Aorta (tissue), 5 donors: ENCODE measurements at places on chromosomes 7 and 10. TPM values are rescaled to one million over a fixed set of nuclear protein-coding genes. Genes with fewer than 3 reads are reported as not detected.

- no peak overlapping the region for H3K4me3 ChIP-seq
- H3K27me3 ChIP-seq = no peaks in the 10 kb centered on the region
- no peaks in the 10 kb centered on the region for H3K4me1 ChIP-seq
- no peak for DNase-seq
These were observed 52.9 kb downstream of the ELMO1 start for GRCh38 chr7:37395618-37396259.

- DNase-seq = no peak
- no peak overlapping the region for H3K27ac ChIP-seq
- no peaks in the 10 kb centered on the region for H3K27me3 ChIP-seq
- no peak overlapping the region for H3K4me3 ChIP-seq
- H3K36me3 ChIP-seq = no peaks in the 10 kb centered on the region
These were observed 60.5 kb upstream of the AGBL3 start for GRCh38 chr7:134925766-134926165.

GRCh38 chr10:29621161-29621560 lies 13.6 kb downstream of the SVIL start:
- peaks cover 10% of the 10 kb centered on the region for H3K4me1 ChIP-seq
- H3K27ac ChIP-seq = peak overlapping the region; percentile 26
- no peak for DNase-seq
- no peaks in the 10 kb centered on the region for H3K27me3 ChIP-seq
- H3K36me3 ChIP-seq = no peaks in the 10 kb centered on the region

DNA sequence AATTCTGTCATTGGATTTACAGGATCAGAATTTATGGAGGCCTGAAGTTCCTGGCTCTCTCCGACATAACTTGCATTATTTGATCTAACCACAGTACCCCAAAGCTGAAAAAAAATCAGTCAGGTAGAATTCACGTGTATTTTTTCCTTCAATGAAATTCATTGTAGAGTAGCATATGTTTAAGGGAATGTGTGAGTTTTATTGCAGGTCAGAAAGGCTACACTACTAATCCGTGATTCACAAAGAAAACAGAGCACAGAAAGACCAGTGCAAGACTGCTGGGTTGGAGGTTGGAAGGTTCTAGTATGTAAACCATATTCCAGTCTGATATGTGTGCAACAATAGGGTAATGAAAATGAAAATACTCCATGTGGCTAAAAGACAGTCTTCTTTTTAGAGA lies 247.0 kb upstream of the FERD3L start:
- H3K4me1 ChIP-seq = no peaks in the 10 kb centered on the region
- H3K27ac ChIP-seq = no peak overlapping the region
- H3K27me3 ChIP-seq = no peaks in the 10 kb centered on the region
- no peak overlapping the region for H3K4me3 ChIP-seq
- H3K36me3 ChIP-seq = no peaks in the 10 kb centered on the region

Gene RBM28
- 5.0 TPM for polyA plus RNA-seq

DNA sequence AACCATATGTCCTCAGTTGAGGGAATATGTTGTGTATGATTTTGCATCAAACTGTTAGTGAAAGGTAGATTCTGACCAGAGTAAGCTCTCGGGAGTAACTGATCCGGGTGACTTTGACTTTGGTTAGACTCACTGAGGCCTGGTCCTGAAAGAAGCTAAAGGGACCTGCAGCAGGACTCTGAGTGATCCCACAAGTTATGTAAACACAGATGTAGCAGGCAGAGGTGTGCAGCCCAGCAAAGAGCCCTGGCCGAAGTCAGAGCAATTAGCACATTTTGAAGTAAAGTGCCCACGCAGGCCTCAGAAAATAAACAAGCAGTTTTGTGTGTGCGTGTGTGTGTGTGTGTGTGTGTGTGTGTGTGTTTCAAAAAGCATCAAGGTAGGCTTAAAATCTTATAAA lies 245.6 kb upstream of the FERD3L start:
- no peak overlapping the region for H3K27ac ChIP-seq
- no peaks in the 10 kb centered on the region for H3K27me3 ChIP-seq
- no peak for DNase-seq
- no peak overlapping the region for H3K4me3 ChIP-seq
- H3K4me1 ChIP-seq = no peaks in the 10 kb centered on the region

DNA sequence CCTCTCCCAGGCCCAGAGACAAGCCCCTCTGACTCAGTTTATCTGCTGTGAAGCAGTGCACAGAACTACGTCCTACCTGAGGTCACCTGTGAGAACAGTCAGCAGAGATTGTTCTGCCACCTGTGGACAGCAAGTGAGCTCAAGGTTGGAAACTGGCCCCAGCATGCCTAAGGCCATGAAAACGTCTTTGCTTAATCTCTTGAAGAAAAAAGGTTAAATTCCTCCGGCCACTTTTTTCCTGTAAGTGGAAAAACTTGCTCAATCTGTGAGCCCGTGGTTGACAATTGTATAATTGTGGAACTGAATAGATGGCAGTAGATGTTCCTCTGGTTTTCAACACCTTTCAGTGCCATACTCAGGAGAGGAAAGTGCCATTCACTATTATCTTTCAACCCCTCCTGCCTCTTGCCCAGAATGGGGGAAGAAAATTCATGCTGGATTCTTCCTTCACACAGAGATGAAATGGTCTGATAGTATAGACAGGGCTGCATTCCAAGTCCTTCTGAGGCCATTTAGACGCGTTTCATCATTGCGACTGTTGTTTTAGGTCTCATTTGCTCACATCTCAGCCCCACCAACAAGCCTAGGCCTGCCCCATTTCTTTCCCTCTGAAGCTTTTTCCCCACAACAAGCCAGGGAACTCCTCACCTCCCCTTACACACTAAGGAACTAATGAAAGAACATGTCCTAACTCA lies 292.9 kb downstream of the FZD1 start:
- no peaks in the 10 kb centered on the region for H3K27me3 ChIP-seq
- no peaks in the 10 kb centered on the region for H3K4me1 ChIP-seq
- H3K27ac ChIP-seq = no peak overlapping the region
- H3K36me3 ChIP-seq = no peaks in the 10 kb centered on the region
- no peak overlapping the region for H3K4me3 ChIP-seq
- no peak for DNase-seq

GRCh38 chr7:77393261-77393660 lies 22.9 kb downstream of the GSAP start:
- no peaks in the 10 kb centered on the region for H3K4me1 ChIP-seq
- DNase-seq = no peak
- H3K27ac ChIP-seq = no peak overlapping the region
- H3K36me3 ChIP-seq = peaks cover 5% of the 10 kb centered on the region
- no peaks in the 10 kb centered on the region for H3K27me3 ChIP-seq

Gene AQP1
- polyA plus RNA-seq = 962 TPM

Gene PSTK
- 0.88 TPM for polyA plus RNA-seq

GRCh38 chr10:98446151-98446660 lies 529 bp downstream of the HPS1 start:
- H3K4me3 ChIP-seq = peak overlapping the region; percentile 94
- no peaks in the 10 kb centered on the region for H3K4me1 ChIP-seq
- peak overlapping the region; percentile 77 for H3K27ac ChIP-seq

DNA sequence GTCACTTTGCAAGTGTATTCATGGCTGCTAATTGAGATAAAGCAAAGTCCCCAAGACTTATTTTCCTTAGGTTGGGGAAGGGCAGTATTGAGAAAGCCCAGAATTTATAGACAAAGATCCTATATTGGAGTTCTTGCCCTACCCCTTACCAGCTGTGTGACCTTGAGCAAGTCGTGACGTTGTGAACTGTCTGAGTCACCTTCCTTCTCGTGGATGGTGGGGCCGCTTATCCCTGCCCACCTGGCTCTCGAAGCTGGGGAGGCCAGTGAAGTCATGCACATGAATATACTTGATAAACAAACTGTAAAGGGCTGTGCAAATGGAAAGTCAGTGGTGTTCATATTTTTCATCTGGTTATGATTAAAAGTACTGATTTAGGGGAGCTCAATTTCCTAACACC lies 127.4 kb downstream of the TACC2 start:
- no peaks in the 10 kb centered on the region for H3K27me3 ChIP-seq
- H3K4me1 ChIP-seq = no peaks in the 10 kb centered on the region
- H3K4me3 ChIP-seq = no peak overlapping the region
- H3K27ac ChIP-seq = no peak overlapping the region

DNA sequence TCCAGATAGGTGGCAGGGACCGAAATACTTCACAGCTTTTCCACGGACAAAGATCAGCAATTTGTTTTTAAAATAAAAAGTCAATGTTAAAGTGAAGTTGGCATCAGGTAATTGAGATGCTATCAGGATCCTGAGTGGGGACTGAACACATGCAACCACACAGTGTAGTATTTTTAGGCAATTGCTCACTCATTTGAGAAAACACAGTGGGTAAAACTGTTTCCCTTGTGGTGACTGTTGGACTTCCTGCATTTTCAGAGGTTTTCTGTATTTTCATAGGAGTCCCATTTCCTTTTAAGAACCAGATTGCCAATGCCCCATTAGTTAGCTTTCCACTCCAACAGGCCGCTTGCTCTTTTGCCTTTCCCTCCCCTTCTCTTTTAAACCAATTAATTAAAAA lies 159.5 kb upstream of the ZNF32 start:
- H3K27me3 ChIP-seq = no peaks in the 10 kb centered on the region
- peak overlapping the region; percentile 90 for H3K27ac ChIP-seq
- no peaks in the 10 kb centered on the region for H3K36me3 ChIP-seq

Gene TMEM176B
- polyA plus RNA-seq = 6.5 TPM

Gene C7orf33
- not detected for polyA plus RNA-seq

Gene A1CF
- not detected for polyA plus RNA-seq

Gene TWIST1
- polyA plus RNA-seq = 11.9 TPM

- H3K36me3 ChIP-seq = no peaks in the 10 kb centered on the region
- no peak overlapping the region for H3K27ac ChIP-seq
- DNase-seq = no peak
- no peaks in the 10 kb centered on the region for H3K27me3 ChIP-seq
- no peaks in the 10 kb centered on the region for H3K4me1 ChIP-seq
These were observed 50.6 kb downstream of the AOAH start for GRCh38 chr7:36673703-36674102.

- H3K27ac ChIP-seq = no peak overlapping the region
- no peaks in the 10 kb centered on the region for H3K36me3 ChIP-seq
- no peaks in the 10 kb centered on the region for H3K27me3 ChIP-seq
These were observed 152.8 kb downstream of the MACC1 start for GRCh38 chr7:20064181-20064970.

DNA sequence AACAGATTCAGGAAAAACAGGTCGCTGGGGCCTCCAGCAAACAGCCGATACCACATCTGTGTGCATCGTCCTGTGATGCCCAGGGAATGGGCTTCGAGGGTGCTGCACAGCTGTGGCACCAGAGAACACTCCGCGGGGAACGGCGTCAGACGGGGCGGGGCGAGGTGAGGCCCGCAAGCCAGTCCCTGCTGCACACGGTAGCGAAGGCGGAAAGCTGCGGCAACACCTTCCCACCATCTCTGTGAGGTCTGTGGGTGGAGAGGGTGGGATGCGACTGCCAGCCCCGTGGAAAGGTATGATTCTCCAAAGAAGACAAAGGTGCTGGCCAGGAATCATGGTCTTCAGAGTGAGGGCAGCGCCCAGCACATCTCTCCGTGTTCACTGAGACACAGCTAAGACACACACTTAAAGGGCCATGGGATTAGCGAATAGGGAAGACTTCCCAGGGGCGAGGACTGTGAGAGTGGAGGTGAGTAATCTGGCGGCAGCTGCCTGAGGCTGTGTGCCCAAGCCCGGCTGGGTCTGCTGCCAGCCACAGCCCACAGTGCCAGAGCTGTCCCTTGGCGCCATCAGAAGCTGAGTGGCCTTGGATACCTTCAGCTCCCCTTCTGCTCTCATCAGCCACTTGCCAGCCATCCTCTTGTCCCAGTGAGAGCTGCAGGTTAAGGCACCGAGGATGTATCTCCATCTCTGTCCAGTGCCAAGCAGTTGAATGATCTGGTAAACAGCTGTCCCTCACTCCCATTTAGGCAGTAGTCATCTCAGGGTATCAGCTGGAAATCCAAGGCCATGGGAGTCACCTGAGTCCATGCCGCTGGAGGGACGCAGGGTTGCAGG lies 17.6 kb downstream of the PRKAG2 start:
- no peaks in the 10 kb centered on the region for H3K36me3 ChIP-seq
- H3K27me3 ChIP-seq = no peaks in the 10 kb centered on the region
- no peak overlapping the region for H3K27ac ChIP-seq
- peak; percentile 28 for DNase-seq
- no peaks in the 10 kb centered on the region for H3K4me1 ChIP-seq

- no peaks in the 10 kb centered on the region for H3K27me3 ChIP-seq
- no peak for DNase-seq
- H3K4me3 ChIP-seq = no peak overlapping the region
- H3K4me1 ChIP-seq = no peaks in the 10 kb centered on the region
- no peaks in the 10 kb centered on the region for H3K36me3 ChIP-seq
These were observed 1303.0 kb downstream of the GATA3 start for GRCh38 chr10:9357471-9357870.

GRCh38 chr7:127718340-127718679 lies 66.3 kb downstream of the SND1 start:
- no peaks in the 10 kb centered on the region for H3K4me1 ChIP-seq
- H3K36me3 ChIP-seq = peaks cover 3% of the 10 kb centered on the region
- no peak for DNase-seq
- no peak overlapping the region for H3K27ac ChIP-seq

DNA sequence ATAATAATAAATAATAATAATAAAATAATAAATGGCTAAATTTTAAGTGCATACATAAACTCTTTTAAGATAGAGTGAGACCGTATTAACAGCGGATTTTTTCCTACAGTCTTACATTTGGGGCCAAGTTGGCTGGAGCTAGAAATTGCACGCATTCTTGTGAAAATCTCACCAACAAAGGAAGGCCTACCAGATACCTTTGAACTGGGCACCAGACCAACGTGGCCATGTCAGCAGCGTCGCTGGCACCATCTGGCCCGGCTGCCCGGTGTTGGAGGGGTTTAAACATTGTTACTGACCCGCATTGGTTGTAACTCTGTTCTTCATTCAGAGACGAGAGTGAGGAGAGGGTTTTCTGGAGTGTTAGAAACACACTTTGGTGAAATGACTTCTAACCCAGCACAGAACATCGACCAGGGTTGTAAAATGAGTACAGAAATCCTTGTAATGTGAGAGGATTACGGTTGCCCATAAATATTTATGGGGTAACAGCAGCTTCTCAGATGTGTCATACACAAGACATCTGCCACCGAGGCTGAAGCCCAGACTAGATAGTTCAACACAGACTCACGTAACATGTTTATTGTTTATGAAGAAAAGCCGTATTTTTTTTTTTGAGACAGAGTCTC lies 34.6 kb upstream of the UNCX start:
- no peaks in the 10 kb centered on the region for H3K4me1 ChIP-seq
- H3K36me3 ChIP-seq = no peaks in the 10 kb centered on the region
- peaks cover 2% of the 10 kb centered on the region for H3K27me3 ChIP-seq
- H3K4me3 ChIP-seq = no peak overlapping the region
- no peak overlapping the region for H3K27ac ChIP-seq
- DNase-seq = no peak
